CD8-positive, alpha-beta T cell (primary cell): ENCODE measurements at places on chromosomes 4 and X.

- DNase-seq, result no peak
These were observed 242.3 kb upstream of the PPARGC1A start for GRCh38 chr4:24131954-24132673.

- no peak for DNase-seq
These were observed 192.2 kb downstream of the BCOR start for GRCh38 chrX:39905538-39905891.

DNA sequence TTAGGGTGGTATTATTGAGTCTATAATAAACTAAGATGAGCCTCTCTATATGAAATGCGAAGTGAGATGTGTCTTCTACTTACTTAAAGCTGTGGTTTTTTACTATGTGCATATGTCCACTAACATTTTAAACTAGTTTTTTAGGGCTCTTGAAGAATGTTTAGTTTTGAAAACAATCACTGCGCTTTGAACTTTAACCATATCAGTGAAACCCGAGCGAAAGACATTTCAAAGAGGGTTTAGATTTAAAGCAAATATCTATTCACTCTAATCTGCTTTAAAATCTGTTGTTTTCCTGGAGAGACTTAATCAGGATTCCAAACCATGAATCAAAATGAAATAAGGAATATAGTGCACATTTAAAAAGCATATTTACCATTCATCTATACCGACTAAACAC lies 24.8 kb upstream of the SLC7A11 start:
- DNase-seq, result no peak

DNA sequence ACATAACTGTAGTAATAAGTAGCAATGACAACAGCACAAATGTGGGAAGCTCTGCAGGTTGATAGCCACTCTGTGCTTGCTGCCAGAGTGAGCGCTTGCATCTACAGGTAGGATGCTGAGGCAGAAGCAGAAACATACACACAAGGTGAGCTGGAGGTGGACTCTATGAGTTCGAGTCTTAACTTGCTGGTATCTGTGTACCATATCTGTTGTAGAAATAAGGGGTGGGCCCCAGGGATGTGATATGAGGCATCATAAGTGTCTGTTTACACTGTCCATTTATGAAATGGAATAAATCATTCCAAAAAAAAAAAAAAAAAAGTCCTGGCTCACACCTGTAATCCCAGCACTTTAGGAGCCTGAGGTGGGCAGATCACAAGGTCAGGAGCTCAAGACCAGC lies 32.8 kb upstream of the EIF4E start:
- DNase-seq, result no peak

GRCh38 chr4:139554893-139555704 lies 920 bp downstream of the SETD7 start:
- DNase-seq, result peak; percentile 49

GRCh38 chr4:37674439-37674838 lies 11.7 kb downstream of the RELL1 start:
- no peak for DNase-seq
